Right forelimb (tissue), 1 donor: ENCODE measurements at places on chromosomes 11 and 22.

DNA sequence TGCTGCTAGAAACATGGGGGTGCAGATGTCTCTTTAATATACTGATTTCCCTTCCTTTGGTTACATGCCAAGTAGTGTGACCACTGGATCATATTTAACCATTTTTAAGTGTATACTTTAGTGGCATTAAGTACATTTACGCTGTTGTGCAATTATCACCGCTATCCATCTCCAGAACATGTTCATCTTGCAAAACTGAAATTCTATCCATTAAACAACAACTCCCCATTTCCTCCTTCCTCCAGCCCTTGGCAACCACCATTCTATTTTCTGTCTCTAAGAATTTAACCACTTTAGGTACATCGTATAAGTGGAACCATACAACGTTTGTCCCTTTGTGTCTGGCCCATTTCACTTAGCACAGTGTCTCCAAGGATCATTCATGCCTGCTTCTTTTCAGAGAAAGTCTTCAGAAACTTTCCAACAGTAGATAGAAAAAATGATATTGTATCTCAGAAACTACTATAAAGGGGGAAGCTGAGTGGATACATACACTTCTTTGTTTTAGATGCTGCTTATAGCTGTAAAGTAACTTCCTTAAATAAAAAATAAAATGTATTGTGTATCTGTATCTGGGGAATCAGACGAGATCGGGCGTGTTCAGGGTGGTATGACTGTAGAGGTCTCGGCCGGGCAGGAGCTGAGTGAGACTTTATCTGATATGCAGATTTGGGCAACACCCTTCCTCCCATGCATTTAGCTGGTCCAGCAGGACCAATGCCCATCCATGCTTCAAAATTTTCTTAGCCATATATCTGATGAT lies 44.6 kb upstream of the ZBED5 start:
- DNase-seq = no peak

DNA sequence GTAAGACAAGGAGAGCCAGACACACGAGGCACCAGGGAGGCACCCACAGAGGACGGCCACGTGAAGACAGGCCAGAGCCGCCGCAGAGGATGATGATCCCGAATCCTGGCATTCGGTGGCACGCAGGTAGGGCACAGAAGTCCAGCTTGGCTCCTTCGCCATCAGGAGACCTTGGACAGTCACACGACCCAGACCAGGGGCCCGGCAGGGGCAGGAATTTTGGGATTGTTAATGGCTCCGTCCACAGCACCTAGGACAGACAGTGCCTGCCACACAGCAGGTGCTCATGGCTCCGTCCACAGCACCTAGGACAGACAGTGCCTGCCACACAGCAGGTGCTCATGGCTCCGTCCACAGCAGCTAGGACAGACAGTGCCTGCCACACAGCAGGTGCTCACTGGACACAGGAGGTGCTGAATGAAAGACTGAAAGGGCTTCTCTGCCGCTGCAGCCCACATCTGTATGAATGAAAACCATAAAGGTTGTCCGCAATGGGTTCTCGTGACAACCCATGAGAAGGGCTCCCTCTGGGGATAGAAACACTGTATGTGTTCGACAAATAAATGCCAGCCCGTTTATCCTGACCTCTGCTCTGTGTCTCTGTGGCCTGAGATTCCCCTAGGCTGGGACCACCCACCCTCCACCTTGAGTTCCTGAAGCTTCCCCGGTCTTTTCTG lies 341.6 kb downstream of the CTTN start:
- DNase-seq = no peak

- DNase-seq = no peak
Observed at GRCh38 chr11:83140691-83141455, 16.1 kb upstream of the PCF11 start.

DNA sequence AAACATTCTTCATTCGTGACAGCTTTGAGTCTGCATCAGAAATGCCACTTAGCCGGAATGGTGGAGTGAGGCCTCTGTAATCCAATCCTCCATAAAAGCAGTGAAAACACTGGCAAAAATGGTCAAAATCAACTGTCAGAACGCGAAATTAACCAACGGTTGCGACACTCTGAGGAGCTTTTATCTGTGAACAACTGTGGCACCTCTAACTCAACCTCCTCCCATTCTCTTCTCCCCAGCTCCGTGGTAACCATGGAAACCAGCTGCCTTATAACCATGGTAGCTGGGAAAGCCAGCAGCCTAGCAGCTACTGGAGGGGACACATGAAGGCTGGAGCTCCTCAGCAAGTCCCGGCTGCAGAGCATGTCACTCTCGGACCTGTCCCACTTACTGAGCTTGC lies 20.3 kb downstream of the AP2A2 start:
- no peak for DNase-seq

DNA sequence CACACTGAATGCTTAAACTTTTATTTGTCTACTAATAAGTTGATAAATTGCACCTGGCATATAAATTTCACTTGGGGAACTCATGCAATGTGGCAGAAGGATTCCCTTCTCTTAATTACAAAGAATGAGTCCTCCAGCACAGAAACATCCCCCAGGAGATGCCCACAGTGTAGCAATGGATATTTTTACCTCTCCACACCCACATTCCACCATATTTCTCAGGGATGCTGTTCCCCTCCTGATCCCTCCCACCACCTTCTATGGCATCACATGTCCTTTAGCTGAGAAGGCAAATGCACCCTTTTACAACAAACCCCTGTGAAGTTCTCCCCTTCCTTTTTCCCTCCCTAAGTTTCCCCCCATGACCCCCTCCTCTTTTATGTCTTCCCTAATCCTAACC lies 56.1 kb upstream of the UBASH3B start:
- DNase-seq = no peak

DNA sequence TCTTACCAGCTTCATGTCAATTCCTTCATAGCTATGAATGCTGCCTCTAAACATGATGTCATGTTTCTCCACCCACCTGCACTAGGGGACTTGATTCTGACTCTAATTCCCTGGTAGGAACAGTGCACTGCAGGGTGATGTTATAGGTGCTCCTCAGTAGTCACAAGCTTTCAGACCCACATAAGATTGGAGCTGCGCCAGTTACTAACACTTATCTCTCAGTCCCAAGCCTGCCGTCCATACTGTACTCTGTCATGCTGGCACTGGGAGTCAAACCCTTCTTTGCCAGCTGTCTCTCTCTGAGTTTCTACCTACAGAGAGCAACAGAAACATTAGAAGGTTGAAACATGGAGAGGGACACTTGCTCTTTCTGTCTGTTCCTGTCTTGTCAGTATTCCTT lies 5.5 kb downstream of the OR56A1 start:
- DNase-seq = no peak

GRCh38 chr11:14425621-14426020 lies 66.6 kb upstream of the RRAS2 start:
- no peak for DNase-seq

DNA sequence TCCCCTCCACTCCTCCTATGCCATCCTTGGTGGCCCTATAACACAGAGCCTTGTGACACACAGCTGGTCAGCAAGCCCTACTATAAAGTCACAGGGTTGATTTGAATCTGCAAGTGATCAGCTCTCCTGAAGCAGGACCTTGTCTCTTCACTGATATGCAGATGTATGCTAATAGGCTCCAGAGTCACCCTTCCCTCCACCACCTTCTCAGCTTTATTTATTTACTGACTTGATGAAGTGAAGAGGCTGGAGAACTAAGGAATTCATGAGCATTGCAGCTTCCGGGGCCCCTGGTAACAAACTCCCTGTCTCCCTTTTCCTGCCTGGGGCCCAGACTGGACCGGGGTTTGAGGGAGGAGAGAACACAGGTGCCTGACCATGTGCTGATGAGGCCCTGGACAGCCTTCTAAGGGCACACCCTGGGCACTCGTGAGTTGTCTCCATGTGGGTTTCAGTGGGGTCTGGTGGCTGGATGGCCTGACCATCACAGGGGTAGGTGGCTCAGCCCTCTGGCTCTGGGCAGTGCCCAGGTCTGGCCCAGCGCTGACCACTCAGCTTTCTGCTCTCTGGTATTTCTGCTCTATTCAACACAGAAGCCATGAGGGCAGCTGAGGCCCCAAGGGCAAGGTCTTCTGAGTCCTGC lies 307.5 kb downstream of the NTM start:
- DNase-seq = no peak

DNA sequence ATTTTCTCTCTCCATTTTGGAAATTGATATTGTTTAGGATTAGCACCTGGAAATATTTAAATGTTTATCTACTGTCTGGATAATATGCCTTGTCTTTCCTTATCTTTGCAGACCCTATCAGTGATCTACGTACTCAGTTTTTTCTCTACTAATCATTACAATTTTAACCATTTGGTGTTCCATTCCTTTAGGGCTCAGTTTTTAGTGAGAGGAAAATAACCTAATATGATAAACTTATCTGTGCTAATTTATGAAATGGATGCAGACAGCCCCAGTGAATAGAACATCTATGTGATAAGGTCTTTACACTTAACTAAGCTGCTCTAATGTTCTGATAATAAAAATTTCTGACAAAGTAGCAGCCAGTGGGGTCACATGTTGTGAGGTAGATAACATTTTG lies 68.5 kb downstream of the SVIP start:
- no peak for DNase-seq

- DNase-seq = no peak
Observed at GRCh38 chr22:17412232-17412631, 43.0 kb downstream of the CECR2 start.

GRCh38 chr11:119700536-119701346 lies 28.3 kb downstream of the NECTIN1 start:
- no peak for DNase-seq

GRCh38 chr11:128667873-128668272 lies 26.0 kb upstream of the FLI1 start:
- DNase-seq = no peak

DNA sequence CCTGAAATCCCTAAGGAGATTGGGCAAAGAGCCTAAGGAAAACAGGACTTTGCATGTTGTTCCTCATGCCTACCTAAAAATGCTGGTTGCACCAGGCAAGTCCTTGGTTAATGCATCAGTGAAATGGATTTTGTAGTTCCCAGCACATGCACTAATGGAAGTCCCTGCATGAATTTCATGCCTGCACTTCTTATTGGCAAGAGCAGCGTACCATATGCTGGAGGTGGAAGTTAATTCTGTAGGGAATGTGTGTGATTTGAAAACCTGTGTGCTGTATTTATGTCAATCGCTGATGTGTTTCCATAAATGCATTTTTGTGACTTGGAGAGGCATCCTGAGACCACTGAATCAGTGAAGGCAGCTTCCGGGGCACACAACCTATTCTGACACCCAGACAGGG lies 140.3 kb upstream of the MTNR1B start:
- no peak for DNase-seq

- no peak for DNase-seq
Observed at GRCh38 chr22:45762545-45763235, 91.1 kb downstream of the ATXN10 start.

- no peak for DNase-seq
Observed at GRCh38 chr11:12397931-12398334, 20.6 kb downstream of the PARVA start.

GRCh38 chr11:108592591-108593213 lies 866 bp downstream of the EXPH5 start:
- peak; percentile 53 for DNase-seq
